ENCODE measurements at places on chromosomes 11 and 22.

- peak; percentile 54 for DNase-seq
Measured at GRCh38 chr22:49629586-49630447, 197.9 kb downstream of the BRD1 start.

GRCh38 chr22:46673662-46674236, 53.6 kb downstream of the GRAMD4 start:
- DNase-seq, result no peak

- no peak for DNase-seq
Measured at GRCh38 chr11:111697933-111698371, 68.2 kb downstream of the PPP2R1B start.

DNA sequence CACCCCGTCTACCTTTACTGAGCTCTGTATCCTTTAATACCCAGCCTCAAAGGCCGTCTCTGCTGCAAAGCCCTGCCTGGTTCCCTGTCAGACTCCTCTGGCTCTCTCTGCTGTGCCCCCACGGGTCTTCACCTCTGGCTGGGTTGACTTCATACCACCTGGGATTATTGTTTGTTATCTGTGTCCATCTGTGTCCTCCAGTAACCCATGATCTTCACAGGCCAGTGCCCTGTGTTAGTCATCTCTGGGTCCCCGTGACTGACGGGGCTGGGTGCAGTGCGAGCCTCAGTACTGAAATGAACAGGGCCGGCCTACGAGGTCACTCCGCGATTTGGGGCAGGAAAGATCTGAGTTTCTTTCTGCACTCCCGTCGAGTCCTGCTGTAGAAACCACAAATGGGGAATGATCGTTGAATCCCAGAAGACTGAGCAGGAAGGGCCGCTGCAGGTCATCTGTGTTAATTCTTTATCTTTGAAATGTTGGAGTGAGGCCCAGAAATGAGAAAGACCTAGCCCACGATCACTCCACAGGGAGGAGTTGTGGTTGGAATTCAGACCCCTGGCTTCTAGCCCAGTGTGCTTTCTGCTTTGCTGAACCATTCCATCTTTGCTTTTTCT, 12.3 kb upstream of the TUB start:
- DNase-seq, result peak; percentile 79

- no peak for DNase-seq
Measured at GRCh38 chr11:130779943-130780342, 136.3 kb downstream of the SNX19 start.

GRCh38 chr11:20596205-20597153, 2.9 kb upstream of the SLC6A5 start:
- no peak for DNase-seq

DNA sequence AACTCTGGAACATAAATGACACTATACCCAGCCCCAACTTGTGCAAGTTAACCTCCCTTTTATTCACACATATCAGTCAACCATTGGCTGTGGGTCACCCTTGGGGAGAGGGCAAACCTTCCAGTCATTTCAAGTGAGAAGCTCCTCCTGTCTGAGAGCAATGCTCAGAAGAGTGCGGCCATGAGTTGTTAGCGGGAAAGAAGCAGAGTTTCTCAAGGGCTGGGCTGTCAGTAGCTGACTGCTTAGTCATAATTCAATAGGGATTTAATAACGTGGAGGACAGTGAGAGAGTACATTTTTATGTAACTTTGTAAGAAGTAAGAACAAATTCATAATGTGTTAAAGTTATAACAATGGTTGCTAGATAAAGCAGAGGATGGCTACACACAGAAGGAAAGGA, 5.1 kb downstream of the PATE2 start:
- DNase-seq, result no peak

DNA sequence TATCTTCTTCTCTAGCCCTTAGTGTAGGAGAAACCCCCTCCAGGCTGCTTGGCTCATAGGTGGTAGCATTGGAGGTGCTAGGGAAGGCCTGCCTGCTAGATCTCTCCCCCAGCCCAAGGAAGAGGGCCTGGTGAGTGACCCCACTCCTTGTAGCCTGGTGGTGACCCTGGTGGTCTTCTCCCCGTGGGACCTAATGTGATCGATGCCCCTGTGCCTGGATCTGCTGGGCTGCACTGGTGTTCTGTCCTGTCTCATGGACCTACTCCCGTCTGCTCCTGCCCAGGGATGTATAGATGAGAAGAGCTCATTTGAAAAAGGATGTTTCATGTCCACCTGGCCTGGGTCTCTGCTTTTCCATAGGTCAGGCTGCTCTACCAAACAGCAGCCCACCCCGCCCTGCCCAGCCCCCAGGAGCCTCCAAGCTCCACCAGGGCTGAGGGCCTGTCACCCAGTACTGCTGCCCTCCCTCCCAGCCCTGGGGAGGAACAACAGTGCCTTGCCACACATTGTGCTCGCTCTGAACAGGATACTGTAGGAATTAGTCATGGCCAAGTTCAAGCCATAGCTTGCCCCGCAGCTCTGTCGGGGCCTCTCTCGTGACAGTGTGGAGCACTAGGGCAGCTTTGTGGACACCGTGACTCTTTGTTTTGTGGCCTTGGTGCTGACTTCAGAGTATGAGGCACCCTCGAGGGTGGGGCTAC, 19.7 kb downstream of the SLC37A2 start:
- peak; percentile 72 for DNase-seq

GRCh38 chr11:134597452-134597851, 185.4 kb upstream of the B3GAT1 start:
- no peak for DNase-seq

- DNase-seq, result no peak
Measured at GRCh38 chr11:11524436-11525061, 97.3 kb downstream of the GALNT18 start.

- peak; percentile 63 for DNase-seq
Measured at GRCh38 chr11:12229450-12230229, 119.2 kb downstream of the MICAL2 start.

GRCh38 chr11:86246293-86246675, 1.7 kb downstream of the EED start:
- DNase-seq, result no peak

GRCh38 chr22:19789406-19789805, 28.8 kb downstream of the TBX1 start:
- no peak for DNase-seq

DNA sequence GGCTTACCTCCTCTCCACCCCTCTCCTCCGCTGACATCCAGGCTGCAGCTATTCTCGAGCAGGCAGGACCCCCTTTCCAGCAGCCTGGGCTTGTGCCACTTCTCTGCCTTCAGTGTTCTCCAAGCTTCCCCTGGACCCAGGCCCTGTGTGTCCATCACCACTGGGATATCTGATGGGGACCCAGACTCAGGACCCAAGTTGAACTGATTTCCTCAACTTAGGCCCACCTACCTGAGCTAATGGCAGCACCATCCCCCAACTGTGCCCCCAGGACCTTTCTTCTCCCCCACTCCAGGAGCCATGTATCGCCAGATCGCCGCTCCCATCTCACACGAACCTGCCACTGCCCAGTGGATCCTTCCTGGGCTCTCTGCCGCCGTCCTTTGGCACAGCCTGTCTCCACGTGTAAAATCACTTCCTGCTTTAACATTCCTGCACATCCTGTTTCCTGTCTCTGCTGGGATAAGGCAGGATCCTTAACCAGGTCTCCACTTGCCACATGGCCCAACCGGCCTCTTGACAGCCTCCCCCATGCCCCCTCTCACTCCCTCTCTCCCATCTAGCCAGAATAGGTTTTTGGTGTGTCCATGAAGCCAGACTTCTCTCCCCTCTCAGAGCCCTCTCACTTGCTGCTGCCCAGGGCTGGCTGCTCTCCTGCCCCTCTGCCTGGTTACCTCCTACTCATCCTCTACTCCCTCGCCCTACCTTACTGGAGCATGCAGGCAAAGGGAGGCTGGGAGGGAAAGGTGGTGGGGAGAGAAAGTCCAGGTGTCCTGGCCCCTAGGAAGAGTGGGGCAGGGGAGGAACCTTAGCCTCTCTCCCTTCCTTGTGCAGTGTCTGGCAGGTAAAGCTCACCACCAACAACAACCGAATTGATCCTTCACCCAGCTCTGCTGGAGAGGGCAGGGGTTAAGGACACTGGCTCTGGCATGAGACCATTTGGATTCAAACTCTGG, 9.4 kb downstream of the SPATA19 start:
- DNase-seq, result no peak

DNA sequence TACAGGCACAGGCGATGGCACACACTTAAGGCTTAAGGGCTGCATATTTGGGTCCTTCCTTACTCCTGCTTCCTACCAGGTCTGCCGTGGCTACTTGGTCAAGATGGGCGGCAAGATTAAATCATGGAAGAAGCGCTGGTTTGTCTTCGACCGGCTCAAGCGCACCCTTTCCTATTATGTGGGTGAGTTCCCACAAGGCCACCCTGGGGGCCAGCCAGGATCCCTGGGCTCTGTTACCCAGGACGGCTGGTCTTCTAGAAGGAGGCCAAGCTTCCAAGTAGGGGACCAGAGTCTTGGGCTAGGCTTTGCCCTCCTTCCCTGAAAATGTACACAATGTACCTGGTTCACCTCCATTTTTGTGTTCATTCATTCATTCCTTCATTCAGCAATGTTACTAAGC, 29.1 kb downstream of the TREH start:
- no peak for DNase-seq

GRCh38 chr11:66081505-66081904, 11.4 kb downstream of the PACS1 start:
- peak; percentile 29 for DNase-seq

DNA sequence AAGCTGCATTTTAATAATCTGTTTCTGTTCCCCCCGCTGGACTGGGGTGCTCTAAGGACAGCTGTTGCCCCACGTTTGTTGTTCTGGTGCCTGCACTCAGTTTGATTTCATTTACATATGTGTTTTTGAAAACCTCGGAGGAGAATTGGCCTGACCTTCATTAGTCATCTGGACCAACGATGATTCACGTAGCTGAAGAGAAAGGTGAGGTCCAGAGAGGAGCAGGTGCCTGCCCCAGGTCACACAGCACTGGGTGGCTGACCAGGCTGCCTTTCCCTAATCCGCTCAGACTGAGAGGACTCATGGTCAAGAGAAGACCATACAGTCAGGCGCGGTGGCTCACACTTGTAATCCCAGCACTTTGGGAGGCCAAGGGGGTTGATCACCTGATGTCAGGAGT, 3.8 kb downstream of the CSDC2 start:
- DNase-seq, result no peak

- DNase-seq, result no peak
Measured at GRCh38 chr11:77309401-77310085, 8.1 kb upstream of the GDPD4 start.

DNA sequence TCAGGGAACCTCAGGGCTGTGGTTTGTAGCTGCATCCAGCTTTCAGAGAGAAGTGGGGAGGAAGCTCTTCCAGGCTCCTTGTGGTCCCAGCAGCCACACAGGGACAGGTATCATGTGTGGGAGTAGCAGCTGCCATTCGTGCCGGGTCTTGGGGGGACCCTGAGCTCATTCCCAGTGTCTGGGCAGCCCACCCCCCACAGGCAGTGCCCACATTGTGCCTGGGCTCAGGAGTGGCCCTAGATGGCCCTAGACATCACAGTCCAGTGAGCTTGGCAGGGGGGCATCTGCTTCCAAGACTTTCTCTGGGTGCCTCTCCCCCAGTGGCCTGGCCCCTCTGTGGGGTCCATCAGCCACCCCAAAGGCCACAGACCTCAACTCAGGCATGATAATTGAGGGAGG, 619.7 kb downstream of the BRD1 start:
- DNase-seq, result no peak

DNA sequence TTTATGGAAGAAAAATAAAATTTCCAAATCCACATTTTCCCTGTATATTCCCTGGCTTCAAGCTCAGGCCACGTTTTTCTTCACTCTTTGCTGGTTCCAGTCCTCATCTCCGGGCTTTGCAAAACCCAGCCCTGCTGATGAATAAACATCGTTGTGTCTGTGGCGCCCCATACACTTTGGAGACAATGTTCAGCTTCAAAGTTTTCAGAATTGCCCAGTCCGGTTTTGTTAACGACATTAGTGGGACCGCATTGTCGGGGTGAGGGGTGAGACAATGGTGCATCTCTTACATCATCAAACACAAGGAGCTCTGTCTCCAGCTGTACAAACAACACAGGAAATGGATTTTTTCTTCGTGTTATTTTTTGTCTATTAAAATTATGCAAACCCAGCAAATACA, 53.4 kb upstream of the HTATIP2 start:
- no peak for DNase-seq

DNA sequence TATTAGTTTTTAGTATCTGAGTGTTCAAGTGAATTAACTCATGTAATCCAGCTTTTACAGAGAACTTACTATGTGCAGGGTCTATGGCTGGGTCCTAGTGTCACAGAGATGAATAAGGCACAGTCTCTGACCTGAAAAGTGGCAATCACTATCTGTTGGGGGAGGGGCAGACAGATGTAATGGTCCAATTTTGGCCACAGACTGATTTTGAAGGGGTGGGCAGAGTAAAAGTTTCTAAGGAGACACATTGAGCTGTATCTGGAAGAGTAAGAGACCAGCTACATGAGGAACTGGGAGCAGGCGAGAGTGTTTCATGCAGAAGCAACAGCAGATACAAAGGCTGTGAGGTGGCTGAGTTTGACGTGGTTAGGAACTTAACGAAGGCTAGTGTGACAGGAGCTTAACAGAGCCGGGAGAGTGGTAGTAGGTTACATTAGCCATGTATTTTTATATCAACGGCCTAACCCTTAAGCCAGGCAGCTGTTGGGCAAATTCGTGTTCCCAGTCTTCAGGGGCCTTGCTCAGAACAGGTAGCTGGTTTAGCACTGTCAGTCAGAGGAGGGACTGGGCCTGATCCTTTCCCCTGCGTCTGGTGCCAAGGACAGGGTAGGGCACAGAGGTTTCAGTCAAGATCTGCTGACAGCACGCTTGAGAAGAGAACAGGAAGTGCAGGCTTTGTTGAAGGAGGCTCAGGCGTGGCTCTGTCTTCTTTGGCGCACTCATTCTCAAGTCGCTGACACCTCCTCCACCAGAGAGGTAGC, 1.4 kb upstream of the STIM1 start:
- DNase-seq, result peak; percentile 19

- DNase-seq, result no peak
Measured at GRCh38 chr22:20031732-20032406, 11.0 kb downstream of the TANGO2 start.

DNA sequence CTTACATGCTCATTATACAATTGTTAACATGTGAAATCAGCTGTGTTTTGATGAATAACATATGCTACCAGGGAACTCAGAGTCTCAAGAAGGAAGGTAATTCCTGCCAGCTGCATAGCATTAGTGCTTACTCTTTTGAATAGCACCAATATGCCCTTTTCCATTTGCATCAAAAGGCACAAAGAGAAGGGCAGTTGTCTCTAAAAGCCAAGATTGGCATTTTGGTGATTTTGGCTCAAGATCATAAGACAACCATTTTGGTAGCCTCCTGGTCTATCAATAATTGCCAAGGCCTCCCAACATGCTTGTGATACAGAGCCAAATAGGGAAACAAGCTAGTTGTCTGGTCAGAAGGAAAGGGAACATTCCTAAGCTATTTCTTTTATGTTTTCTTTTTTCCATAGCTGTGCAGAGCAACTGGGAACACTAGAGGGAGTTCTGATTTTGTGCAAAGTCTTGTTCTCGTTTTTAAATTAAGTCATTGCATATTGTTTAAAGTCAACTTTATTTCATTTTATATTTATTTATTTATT, 416.7 kb upstream of the CHORDC1 start:
- DNase-seq, result peak; percentile 46

GRCh38 chr22:17343766-17344165, 25.5 kb upstream of the CECR2 start:
- no peak for DNase-seq

- no peak for DNase-seq
Measured at GRCh38 chr11:69158301-69159149, 2.8 kb downstream of the SMIM38 start.

Measured in hepatocyte (in vitro differentiated cells).